ENCODE measurements at places on chromosomes 5 and 9.

- DNase-seq, result no peak
Observed at GRCh38 chr5:67139030-67139429, 57.6 kb downstream of the CD180 start.

- DNase-seq, result no peak
Observed at GRCh38 chr9:134064711-134065110, 3.1 kb downstream of the BRD3 start.

- peak; percentile 71 for DNase-seq
Observed at GRCh38 chr5:160315968-160316367, 3.6 kb upstream of the CCNJL start.

DNA sequence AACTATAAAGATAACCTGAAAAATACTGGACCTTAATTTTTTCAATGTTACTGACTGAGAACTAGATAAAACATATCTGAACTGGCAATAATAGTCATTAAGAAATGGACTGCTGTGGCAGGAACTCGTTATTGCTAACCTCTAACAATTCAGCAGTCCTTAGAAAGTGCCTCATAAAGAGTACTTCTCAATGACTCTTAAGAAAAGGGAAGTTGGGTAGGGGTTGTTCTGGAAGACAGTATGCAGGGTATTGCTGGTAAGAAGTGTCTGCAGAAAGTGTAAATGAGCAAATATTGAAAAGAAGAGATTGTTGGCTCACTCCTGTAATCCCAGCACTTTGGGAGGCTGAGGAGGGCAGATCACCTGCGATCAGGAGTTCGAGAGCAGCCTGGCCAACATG lies 27.9 kb downstream of the FOXD1 start:
- no peak for DNase-seq

DNA sequence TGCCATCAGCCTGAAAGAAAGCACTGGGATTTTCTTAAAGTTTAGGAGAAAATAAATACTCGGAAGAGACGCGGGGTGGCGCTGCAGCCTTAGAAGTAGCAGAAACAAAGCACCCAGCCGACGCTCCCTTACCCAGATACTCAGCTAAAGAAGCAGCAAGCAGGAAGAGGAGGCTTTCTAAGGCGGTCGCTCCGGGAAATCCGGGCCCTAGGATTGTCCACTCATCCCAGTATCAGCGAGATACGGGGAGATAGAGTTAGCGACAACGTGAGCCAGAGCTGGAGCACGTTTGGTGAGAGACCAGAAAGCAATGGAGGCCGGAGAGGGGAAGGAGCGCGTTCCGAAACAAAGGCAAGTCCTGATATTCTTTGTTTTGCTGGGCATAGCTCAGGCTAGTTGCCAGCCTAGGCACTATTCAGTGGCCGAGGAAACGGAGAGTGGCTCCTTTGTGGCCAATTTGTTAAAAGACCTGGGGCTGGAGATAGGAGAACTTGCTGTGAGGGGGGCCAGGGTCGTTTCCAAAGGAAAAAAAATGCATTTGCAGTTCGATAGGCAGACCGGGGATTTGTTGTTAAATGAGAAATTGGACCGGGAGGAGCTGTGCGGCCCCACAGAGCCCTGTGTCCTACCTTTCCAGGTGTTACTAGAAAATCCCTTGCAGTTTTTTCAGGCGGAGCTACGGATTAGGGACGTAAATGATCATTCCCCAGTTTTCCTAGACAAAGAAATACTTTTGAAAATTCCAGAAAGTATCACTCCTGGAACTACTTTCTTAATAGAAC lies at the start of gene PCDHB2:
TSS of gene PCDHB2 (plus strand) at position 135 of the 782 bp plus-strand sequence. CDS start at position 311, 176 bp downstream.
- DNase-seq, result no peak

- DNase-seq, result peak; percentile 25
Observed at GRCh38 chr5:133753856-133754255, 141.5 kb upstream of the FSTL4 start.

GRCh38 chr5:15880201-15880600 lies 299.4 kb downstream of the MARCHF11 start:
- no peak for DNase-seq

DNA sequence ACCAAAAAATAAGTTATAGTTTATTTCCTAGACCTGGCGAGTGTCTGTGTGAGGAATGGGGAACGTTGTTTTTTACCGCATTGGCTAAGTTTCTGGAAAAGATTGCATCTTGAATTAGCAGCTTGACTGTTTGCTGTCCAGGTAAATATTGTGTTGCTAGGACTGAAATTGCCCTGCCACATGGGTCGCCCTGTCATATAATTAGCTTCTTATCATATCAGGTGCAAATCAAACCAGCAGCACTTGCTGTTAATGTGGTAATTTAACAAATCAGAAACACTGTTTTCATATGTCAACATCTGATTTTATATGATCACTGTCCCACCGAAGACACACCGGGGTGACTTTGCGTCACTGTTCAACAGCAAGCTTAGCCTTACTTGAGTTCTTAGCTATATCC lies 63.7 kb upstream of the ZNF622 start:
- no peak for DNase-seq

- no peak for DNase-seq
Observed at GRCh38 chr5:179176571-179177230, 116.5 kb downstream of the ZNF354C start.

- DNase-seq, result no peak
Observed at GRCh38 chr5:157204765-157205164, 24.1 kb downstream of the ITK start.

GRCh38 chr5:164351245-164351834 lies 845.9 kb downstream of the MAT2B start:
- DNase-seq, result no peak
